Germinal center (tissue), 1 donor: ENCODE measurements at places on chromosomes 7 and 10.

GRCh38 chr7:25996006-25996408, 156.0 kb upstream of the NFE2L3 start:
- DNase-seq = no peak

DNA sequence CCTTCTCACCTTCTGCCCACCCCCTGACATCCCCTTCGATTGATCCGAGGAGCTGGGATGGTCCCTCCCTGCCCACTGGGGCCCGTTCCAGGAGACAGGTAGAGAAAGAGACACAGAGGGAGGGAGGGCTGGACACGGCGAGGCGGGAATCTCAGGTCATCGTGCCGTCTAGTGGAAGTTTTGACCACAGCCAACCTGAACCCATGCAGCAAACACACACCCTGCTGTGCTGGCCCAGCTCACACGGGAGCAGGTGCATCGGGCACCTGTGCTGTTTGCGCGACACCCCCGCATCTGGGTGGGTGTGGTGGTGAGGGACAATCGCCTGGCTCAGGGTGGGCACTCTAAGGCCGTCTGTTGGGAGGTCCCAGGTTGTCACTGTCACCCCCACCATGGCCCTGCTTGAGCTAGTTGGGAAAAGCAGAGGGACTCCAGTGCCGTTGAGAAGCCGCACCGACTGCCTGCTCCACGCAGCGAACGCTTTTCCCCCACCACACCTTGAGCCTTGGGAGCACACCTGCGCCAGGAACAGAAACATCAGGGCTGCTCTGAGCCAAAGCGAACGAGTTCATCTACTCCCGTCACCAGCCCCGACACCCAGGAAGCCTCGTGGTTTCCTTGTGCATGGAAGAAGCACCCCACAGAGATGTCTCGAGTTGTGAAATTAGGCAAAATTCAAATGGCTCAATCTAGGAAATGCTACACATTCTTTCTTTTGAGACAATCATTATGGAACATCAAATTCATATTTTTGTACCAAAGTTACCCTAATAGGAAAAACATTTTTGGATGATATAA, 285.8 kb downstream of the DNAJB6 start:
- DNase-seq = no peak

GRCh38 chr10:85377029-85377806, 989.4 kb downstream of the GRID1 start:
- no peak for DNase-seq

- no peak for DNase-seq
These were observed 49.4 kb upstream of the BET1 start for GRCh38 chr7:94053532-94053931.

DNA sequence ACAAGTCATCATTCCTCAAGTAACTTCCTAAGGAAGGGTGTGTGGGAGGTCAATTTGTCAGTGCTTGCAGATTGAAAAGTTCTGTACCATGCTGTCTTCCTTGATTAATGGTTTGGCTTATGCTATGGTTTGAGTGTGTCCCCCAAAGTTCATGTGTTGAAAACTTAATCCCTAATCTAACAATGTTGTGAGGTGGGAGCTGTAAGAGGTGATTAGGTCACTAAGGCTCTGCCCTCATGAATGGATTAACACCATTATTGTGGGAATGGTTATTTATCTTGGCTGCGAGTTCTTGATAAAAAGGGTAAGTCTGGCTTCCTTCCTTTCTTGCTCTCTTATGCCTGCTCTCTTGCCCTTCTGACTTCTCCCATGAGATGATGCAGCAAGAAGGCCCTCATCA, 29.3 kb upstream of the TMEM229A start:
- DNase-seq = no peak

DNA sequence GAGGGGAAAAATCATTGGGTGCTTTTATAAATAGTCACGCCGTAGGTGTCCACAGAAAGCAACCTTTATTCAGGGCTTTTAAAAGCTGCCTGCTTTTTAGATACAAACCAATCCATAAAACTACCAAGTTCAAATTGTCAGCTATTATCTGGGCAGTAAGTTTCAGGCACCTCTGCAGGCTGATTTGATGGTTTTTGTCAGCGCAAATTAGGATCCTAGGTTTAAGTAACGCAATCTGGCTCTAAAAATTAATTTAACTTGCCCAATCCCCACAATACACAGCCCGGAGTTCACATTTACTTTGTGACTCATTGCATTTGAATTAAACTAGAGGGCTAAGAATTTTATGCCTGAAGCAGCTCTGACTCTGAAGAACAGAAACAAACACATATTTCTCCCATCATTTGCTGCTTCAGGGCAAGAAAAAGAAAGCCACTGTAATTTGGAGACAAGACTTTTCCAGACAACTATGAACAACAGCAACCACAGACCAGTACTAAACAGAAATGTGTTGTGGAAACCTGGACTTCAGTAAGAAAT, 43.3 kb downstream of the NRP1 start:
- DNase-seq = no peak

DNA sequence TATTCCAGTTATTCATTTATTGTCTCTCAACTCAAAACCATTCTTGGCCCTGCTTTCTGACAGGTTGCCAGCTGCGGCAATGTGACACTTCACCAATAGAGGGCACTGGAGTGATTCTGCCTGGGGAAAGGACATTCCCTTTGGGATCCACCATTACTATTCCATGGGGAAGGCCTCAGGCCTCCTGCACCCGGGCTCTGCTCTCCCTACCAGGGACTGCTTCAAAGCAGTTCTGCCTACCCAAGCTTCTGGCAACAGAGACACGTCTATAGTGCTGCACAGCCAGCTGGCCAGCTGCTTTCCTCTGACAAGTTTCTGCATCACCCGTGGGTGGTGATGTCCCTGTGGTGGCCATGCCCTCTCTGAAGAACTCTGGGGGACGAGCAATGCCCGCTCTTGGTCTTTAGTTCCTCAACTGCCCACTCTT, 163.8 kb downstream of the ELMO1 start:
- peak; percentile 31 for DNase-seq

- no peak for DNase-seq
These were observed 61.8 kb upstream of the MET start for GRCh38 chr7:116610210-116610609.

DNA sequence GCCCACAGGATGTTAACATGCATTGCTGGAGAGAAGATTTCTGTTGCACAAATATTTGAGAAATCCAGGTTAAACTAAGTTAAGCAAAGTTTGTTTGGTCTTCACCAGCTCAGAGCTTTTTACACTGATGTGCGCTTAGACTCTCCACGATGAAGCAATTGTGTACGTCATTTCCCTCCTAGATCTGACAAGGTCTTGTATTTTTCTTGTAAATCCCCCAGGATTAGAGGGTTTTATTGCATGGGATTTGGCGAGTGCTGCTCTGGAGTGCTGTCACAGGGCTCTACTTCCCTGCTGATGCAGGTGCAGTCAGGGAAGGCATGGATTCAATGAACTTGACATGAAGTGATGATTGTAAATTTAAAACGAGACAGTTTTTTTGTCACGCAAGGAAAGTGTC, 173.3 kb downstream of the PDE1C start:
- no peak for DNase-seq

DNA sequence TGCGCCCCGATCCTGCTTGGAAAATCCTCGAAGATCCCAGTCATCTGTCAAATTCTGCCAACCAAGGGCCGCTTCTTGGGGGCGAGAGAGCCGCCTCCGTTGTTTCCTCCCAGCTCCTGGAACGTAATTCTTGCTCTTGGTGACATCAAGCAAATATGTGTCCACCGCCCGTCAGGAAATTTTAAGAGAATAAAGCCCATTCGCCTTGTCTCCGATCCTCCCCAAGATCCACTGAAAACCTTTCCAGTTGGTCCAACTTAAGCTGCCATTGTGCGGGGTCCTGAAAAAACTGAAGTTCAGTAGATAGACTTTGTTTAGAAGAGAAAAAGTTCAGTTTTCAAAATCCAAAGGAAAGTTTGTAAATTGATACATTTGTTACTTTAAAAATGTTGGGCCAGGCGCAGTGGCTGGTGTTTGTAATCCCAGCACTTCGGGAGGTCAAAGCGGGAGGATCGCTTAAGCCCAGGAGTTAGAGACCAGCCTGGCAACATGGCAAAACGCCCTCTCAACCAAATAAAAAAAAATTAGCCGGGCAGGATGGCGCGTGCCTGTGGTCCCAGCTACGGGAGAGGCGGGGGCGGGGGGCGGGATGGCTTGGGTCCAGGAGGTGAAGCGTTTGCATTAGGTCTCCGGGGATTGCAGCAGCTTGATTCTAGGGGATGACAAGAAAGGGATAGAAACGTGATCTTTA, 1.0 kb upstream of the ZNF800 start:
- no peak for DNase-seq

DNA sequence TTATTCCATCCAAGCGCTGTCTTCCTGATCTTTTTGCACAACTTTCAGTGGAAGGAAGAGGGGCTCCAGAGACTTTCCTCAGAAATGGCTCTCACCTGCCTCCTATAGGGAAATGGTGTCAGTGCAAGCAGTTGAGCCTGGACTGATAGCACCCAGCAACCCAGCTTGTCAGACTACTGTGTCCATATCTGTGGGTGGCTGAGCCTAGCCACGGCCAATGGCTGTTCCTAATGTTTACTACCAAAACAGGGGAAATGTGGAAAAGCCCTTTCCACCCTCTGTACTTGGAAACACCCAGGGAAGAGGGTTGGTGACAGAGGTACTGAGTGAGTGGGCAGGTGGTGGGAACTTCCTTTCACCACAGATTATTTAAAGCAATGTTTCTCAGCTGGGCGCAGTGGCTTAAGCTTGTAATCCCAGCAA, 4.3 kb upstream of the YKT6 start:
- peak; percentile 65 for DNase-seq

DNA sequence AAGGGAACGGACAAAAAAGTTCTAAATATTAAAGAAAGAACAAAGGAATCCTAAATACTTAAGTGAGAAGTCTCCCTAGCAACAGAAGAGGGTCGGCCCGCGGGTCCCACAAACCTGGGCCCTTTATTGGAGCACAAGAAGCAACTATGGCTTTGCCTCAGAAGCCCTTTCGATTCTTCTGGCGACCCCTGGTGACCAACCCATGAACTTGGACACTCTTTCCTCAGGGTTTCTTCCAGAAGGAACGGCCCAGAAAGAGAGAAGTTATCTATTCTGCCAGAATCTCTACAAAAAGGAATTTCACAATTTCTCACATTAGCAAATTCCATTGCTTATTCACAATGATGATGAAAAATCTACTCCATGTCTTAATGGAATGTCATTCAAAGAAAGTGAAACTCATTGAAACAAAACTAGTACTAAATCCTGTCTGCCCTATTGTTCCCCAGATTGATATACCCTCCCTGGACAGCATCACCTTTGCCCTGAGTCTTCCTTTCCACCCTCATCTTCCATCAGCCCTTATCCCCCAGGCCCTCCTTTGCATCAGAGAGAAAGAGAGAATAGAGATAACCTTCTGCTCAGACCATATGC, 43.7 kb downstream of the CPVL start:
- DNase-seq = peak; percentile 22

- DNase-seq = no peak
These were observed 444.3 kb downstream of the AUTS2 start for GRCh38 chr7:70042533-70042932.

DNA sequence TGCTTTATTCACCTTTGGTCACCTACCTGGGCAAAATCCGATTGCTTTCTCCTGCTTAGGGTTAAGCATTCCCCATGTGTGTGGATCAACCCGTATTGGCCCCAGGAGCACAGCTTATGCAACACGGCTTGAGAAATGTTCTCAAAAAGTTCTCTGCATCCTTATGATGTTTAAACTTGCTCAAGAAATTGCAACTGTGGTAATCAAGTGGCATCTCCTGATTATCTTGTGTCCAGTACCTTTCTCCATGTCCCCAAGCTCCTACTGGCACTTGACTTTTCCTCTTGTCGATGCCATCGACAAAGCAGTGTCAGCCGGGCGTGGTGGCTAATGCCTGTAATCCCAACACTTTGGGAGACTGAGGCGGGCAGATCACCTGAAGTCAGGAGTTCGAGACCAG, 4.7 kb upstream of the PKD2L1 start:
- DNase-seq = no peak

DNA sequence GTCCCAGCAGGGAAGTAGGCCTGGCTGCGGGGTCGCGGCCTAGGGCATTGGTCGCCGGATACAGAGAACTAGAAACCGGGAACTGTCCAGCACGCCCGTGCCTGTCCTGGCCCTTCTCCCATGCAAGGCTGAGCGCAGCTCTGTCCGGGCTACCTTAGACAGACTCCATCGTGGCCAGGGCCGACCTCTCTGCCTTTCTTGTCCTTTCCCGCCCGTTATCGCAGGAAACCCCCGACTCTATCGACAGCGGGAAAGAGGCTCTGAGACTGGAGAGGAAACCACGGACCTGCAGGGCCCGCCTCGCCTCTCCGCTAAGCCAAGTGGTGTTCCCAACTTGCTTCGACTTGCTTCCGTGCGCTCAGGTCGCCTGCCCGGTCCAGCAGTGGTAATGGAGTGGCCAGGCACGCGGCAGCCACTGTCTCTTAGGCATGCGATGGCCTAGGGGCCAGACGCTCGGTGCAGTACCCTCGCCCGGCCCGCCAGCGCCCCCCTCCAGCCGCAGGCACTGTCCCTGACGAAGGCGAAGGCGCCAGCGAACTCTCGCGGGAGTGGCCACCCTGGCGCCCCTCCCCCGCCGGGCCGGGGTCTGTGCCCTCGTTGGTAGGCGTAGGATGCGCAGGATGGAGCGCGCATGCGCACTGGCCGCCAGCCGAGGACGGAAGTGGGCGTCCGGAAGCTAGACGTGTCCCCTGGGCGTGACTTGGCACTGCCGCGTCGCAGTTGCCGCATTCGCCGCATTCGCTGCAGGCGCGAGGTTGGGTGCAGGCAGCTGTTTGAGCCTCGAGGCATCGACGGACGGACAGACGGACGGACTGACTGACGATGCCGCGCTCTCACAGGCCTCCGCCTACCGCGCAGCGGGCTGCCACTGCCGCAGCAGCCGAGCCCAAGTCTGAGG, 54.4 kb downstream of the MCMBP start:
- peak; percentile 40 for DNase-seq

DNA sequence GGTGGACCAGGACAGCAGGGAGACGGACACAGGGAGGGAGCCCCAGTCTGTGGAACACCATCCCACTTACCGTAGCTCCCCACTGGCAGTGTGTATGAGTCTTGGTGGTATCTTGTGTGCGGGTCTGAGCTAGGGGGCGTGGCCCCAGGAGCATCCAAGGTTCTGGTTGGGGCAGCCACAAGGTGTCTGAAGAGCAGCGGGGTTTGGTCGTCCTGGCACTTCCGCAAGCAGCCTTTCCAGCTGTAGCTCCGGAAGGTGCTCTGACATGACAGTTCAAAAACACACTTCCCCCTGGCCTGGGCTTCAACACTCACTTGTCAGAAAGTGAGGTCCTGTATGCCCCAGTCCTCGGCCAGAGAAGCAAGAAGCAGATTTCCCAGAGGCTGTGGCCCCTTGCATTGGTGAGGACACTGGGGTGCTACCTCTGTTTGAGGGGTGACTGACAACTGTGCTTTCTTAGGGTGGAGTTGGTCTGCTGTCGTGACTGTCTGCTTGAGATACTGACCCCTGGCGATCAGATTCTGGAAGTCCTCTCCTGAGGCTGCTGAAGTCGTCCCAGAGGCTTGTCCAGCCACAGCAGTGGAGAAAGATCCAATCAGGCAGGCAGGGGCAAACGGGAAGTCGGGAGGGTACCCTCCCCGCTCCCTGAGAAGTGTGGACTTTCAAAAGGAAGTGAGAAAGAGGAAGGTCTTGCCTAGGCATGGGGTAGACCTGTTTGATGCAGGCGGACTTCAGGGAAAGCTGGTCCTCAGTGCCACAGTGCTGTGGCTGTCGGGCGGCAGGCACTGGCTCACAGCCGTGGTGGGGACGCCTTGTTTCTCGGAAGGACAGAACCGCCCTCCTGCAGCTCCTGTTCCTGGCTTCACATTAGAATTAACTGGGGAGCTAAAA, 51.4 kb upstream of the PFKFB3 start:
- DNase-seq = peak; percentile 76
